ENCODE measurements at places on chromosomes 16 and 17. TPM values are rescaled to one million over a fixed set of nuclear protein-coding genes. Genes with fewer than 3 reads are reported as not detected.
A peak's percentile ranks its signal among the peaks of the same experiment; 100 is the strongest.

Gene ERN1
- 14.7 TPM for total RNA-seq

Gene TSPOAP1
- total RNA-seq: 0.86 TPM

Gene RAB37
- total RNA-seq: 0.32 TPM

Gene HOXB2
- 4.3 TPM for total RNA-seq

Gene KRTAP4-5
- total RNA-seq: not detected

Gene VAT1L
- total RNA-seq: 59.3 TPM

Gene TBC1D3H
- total RNA-seq: not detected

Gene HOXB1
- not detected for total RNA-seq

Gene DBNDD1
- total RNA-seq: 0.86 TPM

Gene ARL6IP1
- total RNA-seq: 161 TPM

Gene FA2H
- total RNA-seq: not detected

Gene CX3CL1
- total RNA-seq: 0.32 TPM

Gene DNASE1L2
- total RNA-seq: 0.64 TPM

DNA sequence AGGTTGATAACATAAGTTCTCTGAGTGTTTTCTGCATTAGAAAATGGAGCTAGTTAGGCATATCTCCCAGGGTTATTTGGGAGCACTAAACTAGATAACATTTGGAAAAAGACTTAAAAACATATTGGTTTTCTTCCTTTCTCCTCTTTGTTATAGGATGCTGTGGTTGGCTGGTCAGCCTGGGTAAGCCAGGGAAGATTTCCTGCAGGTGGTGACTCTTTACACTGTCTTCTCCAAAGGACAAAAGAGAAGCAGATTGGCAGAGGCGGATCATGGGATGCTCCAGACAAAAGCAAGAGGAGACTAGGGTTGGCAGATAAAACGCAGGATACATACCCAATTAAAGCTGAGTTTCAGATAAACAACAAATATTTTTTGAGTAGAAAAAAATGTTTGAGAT lies 6.2 kb upstream of the CRYBA1 start:
- DNase-seq: peak; percentile 27

DNA sequence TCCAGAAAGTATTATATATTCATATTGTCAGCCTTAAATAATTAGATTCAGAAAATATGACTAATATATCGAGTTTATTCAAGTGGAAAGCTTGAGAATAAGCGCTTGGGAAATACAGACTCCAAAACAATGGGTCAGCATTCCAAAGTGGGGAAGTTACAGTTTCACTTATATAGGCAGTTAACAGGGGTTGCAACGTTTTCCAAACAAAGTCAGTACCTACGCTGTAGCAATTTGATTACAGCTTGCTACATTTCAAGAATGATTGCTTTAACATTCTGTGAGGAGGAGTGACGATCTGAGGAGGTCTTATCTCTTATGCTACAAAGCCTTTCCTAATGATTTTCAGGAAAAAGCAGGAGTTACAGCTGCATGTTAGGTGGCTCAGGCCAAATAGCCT lies 34.2 kb upstream of the HS3ST3A1 start:
- DNase-seq: peak; percentile 30

DNA sequence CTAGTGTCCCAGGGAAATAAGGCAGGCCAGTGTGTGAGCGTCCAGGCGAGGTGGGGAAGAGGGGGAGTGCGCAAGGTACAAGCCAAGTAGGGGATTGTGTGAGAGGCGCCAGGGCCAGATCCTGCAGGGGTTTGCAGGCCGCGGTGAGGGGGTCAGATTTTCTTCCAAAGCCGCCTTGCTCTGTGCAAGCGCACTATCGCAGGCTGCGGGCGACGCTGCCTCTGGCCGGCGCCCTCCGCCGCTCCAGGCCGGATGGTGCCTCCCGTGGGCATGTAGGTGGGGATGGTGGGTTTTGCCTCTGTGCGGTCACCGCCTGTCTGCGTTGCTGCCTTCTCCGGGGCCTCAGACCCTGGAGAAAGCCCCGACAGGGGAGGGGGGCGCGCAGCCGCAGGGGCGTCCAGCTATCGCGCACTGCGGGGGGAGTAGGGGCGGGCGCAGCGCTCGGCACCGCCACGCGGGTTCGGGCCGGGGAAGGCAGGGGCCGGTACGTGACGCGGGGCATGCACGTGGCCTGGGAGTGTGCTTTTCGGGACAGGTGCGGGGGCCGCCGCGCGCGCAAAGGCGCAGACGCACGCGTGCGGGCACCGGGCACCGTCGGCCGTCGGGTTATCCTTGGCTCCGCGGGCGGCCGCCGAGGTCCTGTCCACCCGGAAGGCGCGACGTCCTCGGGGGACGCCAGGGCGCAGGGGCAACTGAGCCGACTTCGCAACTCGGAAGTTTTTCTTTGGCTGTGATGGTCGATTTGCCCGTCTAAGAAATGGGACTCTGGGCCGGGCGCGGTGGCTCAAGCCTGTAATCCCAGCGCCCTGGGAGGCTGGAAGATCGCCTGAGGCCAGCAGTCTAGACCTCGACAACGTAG lies 1.1 kb upstream of the HAPSTR1 start:
- DNase-seq: peak; percentile 13

- no peak for DNase-seq
These were observed 610.7 kb downstream of the KCNJ2 start for GRCh38 chr17:70780031-70780430.

- DNase-seq: no peak
These were observed 33.3 kb downstream of the CD300LF start for GRCh38 chr17:74679374-74679773.

DNA sequence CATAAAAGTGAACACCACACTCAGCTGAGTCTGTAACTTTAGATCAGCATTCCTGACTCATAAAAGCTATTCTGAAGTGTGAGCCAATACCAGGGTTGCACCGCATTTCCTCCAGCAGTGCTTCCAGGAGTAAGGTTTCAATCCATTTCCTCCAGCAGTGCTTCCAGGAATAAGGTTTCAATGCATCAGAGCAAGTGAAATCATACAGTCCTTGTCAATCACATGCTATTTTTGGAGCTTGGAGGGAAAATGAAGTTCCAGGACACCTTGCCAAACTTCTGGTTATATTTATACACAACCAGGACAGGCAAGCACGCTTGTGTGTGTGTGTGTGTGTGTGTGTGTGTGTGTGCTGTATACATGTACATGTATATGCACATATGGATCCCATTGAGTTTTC lies 327.6 kb downstream of the GRIN2A start:
- DNase-seq: peak; percentile 10

DNA sequence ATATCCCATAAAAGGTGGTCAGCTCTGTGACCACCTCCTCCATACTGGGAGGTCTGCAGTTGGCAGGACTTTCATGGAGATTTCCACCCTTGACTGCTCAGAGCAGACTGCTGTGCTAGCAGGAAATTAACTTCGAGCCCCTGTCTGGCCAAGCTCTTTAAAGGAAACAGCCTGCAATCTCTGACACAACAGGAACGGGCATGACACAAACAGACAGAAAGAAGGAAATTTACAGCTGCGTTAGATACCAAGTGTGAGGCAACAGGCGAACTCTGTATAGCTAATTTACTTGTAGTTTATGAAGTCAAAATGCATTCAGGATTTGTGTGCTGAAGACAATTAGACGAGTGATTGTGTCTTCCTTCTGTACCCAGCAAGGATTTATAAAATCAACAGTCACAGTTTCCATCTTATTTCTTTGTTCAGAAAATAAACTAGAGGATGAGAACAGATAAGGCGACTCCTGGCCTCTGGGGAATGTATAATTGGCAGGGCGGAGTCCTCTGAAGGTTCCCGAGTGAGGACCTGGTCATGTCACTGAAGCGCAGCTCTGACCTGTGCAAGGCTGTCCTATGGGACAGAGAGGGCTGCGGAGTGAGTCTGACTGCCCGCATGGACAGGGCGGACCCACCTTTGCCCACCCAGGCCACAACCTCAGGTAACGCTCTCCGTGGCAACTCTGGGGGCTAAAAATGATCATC lies 16.1 kb downstream of the WIPI1 start:
- DNase-seq: peak; percentile 79

DNA sequence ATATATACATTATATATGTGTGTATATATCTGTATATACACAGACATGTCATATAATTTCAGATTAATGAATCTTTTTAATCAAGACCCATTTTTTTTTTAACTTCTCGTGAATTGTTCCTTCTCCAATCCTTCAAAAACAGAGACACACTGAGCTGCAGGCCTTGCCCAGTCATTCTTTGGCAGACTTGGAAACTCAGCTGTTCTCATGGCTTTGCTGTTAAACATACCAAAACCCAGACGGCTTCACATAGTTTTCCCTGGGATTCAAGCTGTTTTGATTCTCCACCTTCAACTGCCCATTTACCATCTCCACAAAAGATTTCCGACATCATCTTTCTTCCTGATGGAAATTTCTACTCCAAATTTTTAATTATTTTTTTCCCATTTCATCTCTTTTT lies 148.7 kb downstream of the KCNJ2 start:
- DNase-seq: no peak

DNA sequence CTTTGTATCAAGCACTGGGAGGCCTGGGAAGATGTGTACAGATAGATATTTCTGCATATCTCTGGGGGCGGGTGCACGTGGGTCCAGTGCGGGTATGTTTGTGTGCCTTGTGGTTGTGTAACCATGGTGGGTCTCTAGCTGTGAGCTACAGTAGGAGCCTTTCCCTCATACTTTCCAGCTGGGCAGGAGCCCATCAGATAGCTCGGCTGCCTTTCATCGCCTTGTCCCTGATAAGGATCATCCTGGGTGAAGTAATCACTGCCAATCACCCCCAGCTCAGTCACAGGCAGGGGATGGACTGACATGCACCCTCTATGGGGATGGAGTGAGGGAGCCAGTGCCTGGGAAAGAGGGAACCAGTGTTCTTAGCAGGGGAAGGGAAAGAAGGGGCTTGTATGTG lies 3.2 kb upstream of the SCRN2 start:
- DNase-seq: peak; percentile 26

GRCh38 chr16:66390346-66391108 lies 24.0 kb downstream of the CDH5 start:
- no peak for DNase-seq

GRCh38 chr16:65349626-65350025 lies 227.8 kb upstream of the CDH11 start:
- no peak for DNase-seq

GRCh38 chr17:42920922-42921321 lies 20.3 kb downstream of the G6PC1 start:
- no peak for DNase-seq

GRCh38 chr16:81522108-81522701 lies 77.6 kb downstream of the CMIP start:
- no peak for DNase-seq

DNA sequence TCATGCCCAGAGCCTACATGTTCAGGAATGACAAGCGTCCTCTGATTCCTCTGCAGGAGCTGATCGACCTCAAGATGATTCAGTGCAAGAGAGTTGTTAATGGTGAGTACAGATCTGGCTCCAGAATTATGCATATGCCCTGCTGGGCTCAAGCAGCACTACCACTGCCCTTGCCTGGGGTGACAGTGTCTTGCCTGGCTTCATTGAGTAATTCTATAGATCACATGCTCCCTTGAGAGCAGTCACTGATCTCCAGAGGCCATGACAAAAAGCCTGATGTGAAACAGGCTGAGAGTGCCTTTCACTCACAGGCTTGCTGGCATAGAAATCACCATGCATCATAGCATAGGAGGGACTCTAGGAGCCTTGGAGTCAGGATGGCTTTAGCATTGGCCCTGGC lies 26.4 kb downstream of the DUS2 start:
- DNase-seq: no peak

DNA sequence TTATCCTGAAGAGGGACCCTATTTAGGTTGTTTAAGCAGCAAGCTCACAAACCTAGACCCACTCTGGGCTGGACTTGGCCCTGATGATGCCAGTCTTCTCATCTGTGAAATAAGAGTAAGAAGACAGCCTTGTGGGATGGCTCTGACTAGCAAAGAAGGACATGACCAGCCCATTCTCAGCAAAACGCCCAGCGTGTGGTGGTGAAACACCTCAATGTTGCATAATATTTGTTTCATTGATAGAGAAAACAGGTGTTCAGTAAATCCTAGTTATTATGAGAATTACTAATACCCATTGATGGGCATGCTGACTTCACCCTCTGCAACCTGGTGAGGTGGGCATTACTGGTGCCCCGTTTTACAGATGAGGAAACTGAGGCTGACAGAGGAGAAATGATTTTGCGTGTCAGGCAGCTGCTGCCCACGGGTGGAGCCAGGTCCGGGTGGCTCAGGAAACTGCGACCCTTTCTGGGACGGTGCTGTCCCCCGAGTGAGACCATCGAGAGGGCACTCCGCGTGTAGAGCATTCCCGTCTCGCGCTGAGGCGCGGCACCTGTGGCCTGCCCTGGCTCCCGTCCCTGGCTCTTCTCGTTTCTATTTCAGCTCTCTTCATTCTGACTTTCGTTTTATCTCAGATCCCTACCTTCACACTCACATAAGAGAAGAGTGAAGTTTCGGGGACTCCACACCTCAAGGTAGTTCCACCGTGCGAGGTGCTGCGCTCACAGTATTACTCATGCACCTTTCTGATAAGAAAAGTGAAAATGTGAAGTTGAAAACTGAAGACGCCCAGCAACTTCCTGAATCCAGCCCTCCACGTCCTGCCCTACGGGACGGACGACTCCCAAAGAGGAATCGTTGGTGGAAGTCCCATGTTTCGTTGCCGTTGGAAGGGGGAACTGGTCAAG lies 48.5 kb downstream of the IRF8 start:
- DNase-seq: no peak

- DNase-seq: peak; percentile 84
These were observed 258.8 kb upstream of the CDH5 start for GRCh38 chr16:66107661-66108060.

- DNase-seq: no peak
These were observed 440.9 kb upstream of the MAF start for GRCh38 chr16:80041410-80041809.

GRCh38 chr17:38361694-38362465 lies 10.2 kb downstream of the SOCS7 start:
- DNase-seq: peak; percentile 79

DNA sequence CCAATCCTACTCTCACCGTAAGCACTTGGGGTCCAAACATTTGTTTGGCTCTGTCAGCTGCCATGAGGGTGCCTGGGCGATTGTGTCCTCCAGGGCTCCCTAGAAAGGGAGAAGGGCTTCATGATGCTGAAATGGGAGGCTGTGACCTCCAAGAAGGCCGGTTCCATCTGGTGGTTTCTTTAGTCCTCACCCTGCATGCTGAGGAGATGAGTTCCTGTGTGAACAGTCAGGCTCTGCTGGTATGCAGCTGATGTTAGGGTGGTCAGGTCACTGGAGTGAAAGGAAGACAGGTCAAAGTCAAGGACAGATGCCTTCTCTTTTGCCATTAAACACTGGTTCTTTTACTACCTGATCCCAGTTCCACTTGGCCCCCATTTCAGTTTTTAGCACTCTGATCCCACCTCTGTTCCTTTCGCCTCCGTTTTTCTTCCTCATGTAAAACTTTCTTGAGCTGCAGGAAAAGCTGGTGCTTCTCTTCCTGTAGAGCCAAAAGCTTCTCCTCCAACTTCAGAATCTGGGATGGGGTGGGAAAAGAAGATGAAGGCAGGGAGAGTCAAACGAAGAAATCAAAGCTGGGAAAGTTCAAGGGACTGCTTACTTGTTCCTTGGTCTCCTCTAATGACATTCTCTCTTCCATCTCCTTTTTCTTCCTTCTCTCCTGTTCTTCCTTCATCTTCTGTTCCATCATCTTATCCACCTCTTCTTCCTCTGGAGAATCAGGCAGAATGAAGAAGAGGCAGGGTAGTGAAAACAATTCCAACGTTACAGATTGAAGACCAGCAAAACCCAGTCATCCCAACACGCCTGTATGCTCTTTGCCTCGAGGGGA lies 1.1 kb downstream of the GPS2 start:
- no peak for DNase-seq

- no peak for DNase-seq
These were observed 3.4 kb downstream of the B9D1 start for GRCh38 chr17:19359151-19359550.

Measured in fibroblast of villous mesenchyme (primary cell).